Activated T-helper 1 cell treated with Interleukin-2 at 50 U/mL for 16 hours (primary cell): ENCODE measurements at places on chromosomes 3 and 15.

GRCh38 chr15:80473286-80474223, 69.4 kb downstream of the ARNT2 start:
- DNase-seq = no peak

GRCh38 chr3:108940166-108940565, 13.5 kb downstream of the GUCA1C start:
- DNase-seq = no peak

DNA sequence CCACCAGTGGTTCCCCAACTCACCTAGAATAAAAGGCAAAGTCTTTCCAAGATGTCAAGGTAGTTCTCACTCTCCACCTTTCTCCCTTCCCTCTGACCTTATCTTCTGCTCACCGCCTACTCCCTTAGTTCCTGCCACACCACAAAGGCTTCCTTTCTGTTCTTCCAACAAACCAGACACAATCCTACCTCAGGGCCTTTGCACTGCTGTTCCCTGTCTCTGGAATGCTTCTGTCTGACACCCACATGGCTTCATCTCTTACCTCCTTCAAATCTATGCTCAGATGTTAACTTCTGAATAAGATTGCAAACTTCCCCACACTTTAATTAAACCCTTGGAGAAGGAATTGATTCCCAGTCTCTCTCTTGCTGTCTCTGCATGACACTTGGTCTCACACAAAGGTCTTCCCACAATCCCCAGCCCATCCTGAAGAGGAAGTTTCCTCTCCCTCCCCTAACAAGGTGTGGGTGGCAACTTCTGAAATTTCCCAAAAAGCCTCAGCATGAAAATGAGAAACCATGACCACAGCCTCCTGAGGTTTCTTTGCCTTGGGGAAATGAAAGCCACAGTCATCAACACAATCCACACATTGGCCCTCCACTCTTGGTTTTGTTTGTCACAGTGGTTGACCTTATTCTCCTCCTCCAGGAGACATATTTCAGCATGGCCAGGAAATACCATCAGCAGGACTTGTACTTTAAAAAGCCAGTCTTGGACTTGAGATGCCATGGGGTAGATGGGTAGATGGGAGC, 3.0 kb upstream of the RYK start:
- DNase-seq = no peak

DNA sequence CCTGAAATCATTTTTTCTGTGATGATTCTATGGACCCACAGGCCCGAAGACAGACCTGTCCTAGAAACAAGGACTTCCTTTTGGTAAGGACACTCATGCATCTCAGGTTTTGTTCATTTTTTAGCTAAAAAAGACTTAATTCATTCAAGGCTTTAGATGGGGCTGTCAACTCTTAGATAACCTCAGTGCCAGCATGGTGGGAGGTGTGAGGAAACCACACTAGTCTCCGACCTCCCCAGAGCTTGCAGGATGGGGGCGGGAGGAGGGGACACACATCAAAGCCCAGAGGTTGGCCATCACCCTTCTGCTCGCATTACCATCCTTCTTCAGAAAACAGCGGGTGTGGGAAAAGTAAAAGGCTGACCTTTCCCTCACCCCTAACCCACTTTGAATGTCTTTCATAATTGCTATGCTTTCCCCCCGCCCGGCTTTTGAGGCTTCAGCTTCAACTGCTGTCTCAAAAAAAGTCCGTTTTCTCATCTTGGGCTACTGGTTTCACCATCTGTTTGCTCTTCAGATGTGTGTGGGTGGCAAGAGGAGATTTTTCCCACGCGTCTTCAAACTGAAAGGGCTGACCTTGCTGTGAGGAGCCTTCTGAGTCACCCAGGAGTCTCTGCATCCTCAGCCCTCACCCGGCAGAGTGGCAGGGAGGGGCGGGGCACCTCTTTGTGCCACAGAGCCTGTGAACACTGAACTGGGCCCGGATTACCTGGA, 27.6 kb upstream of the CXCR6 start:
- peak; percentile 63 for DNase-seq

GRCh38 chr15:91342097-91342496, 242.0 kb downstream of the SV2B start:
- DNase-seq = no peak

DNA sequence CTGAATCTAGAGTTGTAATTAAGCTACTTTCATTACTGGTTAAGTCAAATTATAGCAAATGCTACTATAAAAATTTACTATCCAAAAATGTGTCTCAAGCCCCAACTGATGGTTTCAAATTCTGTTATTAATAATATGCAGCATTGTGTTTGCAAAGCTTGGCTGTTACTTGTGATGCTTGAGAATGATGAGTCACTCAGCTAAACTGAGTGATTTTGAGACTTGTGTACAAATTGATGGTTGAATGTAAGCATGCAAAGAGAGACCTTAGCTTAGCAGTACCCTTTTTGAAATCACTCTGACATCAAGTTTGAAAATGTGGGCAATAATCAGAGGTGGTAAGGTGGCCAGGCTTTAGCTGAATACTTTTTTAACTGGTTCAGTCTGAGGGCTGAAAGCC, 27.6 kb downstream of the OPA1 start:
- DNase-seq = no peak

GRCh38 chr3:28916713-28917499, 364.0 kb upstream of the RBMS3 start:
- no peak for DNase-seq

- no peak for DNase-seq
These were observed 465.8 kb downstream of the FOXP1 start for GRCh38 chr3:71117572-71118247.

DNA sequence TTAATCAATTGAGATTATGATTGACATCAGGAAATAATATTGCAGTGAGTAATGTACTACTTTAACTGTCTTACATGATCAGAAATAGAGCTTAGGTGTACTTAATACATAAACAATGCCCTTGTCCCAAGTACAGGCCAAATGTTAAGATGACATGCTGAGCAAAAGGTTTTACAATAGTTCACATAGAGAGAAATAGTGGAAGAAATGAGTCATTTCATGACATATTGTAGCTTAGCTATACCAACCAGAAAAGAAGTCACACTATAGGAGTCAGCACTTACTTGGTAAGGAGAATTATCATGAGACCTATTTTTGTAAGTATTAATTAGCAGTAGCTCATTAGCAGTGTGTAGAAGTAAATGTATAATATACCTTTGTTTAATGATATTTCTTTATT, 96.4 kb upstream of the NANOGP8 start:
- no peak for DNase-seq

GRCh38 chr15:64051407-64052259, 5.3 kb upstream of the DAPK2 start:
- no peak for DNase-seq

- DNase-seq = no peak
These were observed 322.4 kb upstream of the TRIM42 start for GRCh38 chr3:140355481-140355880.

GRCh38 chr3:66473181-66473580, 27.6 kb downstream of the LRIG1 start:
- no peak for DNase-seq

DNA sequence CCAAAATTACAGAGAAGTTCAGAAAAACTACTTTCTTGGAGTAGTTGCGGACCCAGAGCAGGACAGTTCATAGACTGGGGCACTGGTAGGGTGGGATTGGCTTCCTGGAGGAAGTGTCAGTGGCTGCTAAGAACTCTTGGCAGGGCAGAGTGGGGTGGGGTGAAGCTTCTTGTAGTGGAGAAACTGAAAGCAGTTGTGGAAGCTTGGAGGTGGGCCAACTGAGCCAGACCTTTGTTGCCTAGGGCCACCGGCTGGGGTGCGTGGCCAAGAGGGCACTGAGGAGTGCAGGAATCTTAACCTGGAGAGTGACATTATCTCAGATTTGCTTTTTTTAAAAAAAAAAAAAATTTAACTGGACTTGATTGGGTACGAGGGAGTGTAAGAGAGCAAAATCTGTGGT, 3.1 kb downstream of the KAT2B start:
- DNase-seq = peak; percentile 27

- no peak for DNase-seq
These were observed 63.6 kb upstream of the MEF2A start for GRCh38 chr15:99502182-99502581.

DNA sequence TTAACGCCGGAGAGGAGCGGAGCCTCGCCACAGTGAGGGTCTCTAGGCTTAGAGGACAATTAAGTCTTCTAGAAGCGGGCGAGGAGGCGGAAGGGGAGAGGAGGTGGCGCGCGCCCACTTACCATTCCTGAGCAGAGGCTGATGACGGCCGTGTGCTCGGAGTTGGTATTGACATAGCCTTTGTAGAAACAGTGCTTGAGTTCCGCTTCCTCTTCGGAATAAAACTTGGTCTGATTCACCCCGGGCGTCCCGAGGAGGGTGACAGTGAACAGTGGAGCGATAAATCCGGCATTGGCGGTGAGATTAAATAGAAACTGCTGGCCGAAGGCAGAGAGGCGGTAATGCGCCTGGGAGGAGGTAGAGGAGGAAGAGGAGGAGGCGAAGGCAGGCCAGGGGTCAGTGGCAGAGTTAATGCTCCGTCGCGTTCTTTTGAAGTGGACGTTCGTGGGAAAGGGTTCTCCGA, 1.3 kb downstream of the ADAMTS9 start:
- no peak for DNase-seq

GRCh38 chr3:56667973-56668579, 15.0 kb downstream of the TASOR start:
- no peak for DNase-seq

DNA sequence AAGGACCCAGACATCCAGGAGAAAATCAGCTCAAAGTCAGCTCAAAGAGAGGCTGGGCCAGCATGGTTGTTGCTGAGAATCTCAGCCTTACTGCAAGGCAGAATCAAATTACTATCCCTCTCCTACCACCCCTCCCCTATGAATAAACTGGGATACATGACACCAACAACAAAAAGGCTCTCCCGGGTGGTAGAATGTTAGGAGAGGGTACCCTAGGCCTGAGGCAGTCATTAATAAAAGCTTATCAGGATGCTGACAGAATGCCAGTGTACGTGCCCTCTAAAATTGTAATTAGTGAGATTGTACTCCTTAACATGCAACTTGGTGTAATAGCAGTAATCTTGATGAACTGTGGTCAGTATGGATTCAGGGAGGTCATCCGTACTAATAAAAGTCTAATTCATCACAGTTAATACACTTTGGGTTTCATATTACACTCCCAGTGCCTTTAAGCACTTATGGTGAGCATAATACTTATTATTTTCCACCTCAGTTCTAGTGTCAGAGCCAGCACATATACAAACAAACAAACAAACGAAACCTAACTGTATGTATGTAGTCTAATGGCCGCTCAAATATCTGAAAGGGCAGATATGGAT, 76.5 kb downstream of the B3GALNT1 start:
- no peak for DNase-seq

- no peak for DNase-seq
These were observed 3.5 kb downstream of the SEMA3F start for GRCh38 chr3:50158530-50159146.

GRCh38 chr15:27414168-27414870, 443.3 kb downstream of the GABRG3 start:
- DNase-seq = no peak

- no peak for DNase-seq
These were observed 56.7 kb upstream of the DGKG start for GRCh38 chr3:186418671-186419145.

DNA sequence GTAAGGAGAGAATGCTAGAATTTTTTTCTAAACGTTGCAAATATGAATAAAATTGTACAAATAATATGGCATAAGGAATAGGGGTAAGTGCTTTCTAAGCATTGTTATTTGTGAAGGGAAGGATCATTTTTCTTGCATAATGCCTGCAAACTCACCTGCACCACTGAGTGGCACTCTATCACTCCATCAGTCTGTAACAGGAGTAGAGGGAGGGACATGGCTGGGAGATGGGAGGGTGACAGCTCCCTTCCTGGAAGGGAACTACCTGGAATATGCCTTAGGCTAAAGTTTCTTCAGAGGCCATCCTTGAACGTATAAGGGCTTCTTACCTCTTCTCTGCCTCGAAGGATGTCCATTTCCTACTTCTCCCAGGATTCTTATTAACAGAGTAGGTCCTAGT, 3.0 kb downstream of the NAALADL2 start:
- no peak for DNase-seq

GRCh38 chr3:63864008-63864964, 619 bp downstream of the ATXN7 start:
- DNase-seq = peak; percentile 16

DNA sequence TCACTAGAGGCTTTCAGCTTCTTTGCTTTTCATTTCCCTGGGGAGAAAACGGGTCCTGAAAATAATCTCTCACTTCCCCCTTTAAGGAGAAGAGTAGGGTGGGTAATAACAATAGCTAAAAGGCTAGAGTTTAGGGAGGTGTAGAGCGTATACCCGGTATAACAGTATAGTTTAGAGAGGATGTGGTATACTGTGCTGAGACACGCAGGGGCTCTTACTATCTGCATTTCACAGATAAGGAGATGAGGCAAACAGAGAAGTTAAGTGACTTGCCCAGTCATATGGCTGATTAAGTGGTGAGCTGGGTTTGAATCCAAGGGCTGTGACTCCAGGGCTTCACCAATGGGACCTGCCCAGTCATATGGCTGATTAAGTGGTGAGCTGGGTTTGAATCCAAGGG, 15.0 kb upstream of the KCNMB3 start:
- DNase-seq = no peak

- DNase-seq = no peak
These were observed 315.1 kb upstream of the IGF1R start for GRCh38 chr15:98333251-98333650.

DNA sequence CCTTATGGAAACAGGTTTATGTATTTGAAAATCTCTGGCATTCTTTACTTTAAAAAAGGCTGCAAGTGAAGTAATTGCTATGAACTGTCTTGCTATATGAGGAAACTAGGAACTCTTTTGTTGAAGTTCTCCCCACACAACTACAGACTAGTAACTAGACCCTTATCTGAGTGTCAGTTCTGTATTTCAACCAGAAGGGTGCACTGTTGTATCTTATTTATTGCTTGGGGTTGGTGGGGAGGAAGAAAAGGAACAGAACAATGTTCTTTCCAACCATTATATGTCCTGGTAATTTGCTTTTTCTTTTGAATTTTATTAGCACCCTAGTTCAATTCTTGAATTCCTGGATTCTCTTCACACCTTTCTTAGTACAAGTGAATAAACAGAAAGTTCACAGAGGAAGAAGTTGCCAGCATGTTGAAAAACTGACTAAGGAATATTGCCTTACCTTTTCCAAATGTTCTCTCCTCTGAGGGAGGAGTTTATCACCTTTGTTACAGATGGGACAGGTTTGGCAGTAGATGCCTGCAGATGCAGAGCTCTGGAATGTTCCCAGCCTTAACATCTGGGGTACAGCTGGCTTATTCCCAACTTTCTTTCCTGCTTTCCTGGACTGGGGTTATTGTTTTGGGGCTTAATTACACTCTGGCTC, 162.4 kb upstream of the CFAP20DC start:
- DNase-seq = no peak

- no peak for DNase-seq
These were observed 31.1 kb downstream of the NTRK3 start for GRCh38 chr15:88225461-88225860.

DNA sequence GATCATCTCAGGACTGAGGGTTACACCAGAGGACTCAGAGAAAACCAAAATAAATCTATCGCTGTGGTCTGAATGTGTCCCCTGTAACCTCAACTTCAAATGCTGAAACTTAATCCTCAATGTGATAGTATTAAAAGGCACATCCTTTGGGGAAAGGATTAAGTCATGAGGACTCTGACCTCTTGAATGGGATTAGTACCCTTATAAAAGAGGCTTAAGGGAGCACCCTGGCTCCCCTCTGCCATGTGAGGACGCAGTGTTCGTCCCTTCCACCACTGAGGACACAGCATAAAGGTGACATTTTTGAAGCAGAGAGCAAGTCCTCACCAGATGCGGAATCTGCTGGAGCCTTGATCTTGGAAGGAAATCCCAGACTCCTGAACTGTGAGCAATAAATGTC, 39.5 kb downstream of the SRPRB start:
- DNase-seq = no peak

- no peak for DNase-seq
These were observed 7.6 kb downstream of the SMAD3 start for GRCh38 chr15:67072958-67073357.
